ENCODE measurements at places on chromosomes 3 and 15.

DNA sequence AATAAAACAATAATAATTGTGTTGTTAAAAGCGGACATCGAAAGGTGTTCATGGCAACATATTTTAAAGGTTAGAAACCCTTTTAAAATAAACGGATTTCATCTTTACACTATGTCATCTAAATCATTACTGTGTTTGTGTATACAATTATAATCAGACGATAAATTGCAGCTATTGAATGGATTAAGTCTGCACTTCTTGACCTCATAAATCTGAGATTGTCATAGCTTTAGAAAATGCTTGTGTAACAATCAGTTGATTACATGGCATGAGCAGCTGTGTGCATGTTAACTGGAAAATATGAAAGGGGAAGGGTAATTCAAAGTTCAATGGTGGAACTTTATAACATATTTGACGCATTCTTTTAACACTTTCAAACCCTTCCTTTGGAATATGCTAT, 152.4 kb upstream of the MDFIC2 start:
- DNase-seq: no peak

GRCh38 chr3:160544844-160545503, 20.4 kb downstream of the KPNA4 start:
- no peak for DNase-seq

DNA sequence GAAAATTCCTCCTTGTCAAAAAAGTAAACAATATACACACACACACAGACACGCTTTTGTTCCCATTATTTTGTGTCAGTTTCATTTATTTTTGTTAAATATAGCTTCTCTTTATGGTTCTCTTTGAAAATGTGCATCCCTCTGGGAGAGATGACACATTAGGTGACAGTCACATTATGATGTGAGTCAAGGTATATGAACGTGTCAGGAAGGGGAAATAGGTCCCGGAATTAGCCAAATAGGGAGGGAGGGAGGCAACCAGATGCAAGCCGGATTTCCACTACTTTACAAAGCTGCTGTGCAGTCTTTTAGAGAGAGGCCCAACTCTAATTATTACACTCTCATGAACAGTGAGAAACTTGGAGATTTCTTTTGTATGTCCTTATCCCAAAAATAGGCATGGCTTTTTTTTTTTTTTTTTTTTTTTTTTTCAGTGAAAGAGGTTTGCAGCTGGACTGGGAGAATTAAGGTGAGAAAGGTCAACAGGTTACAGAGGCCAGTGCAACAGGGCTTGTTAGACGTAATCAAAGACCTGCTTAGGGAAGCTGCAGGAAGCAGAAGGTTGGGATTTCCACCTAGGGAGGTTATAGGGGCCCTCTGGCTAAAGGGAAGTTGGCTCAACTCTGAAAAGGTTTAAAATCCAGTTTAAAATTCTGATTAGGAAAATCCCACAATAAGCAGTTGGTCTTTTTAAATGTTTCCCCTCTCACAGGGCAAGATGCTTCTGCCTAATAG, 240.5 kb upstream of the UBE2E1 start:
- no peak for DNase-seq

- no peak for DNase-seq
These were observed 808.2 kb downstream of the SQOR start for GRCh38 chr15:46442901-46443590.

GRCh38 chr3:125651244-125651643, 55.9 kb upstream of the OSBPL11 start:
- DNase-seq: no peak

GRCh38 chr3:121436641-121437040, 109.1 kb downstream of the POLQ start:
- DNase-seq: no peak
